Activated T-cell treated with anti-CD3 and anti-CD28 coated beads, Interleukin-2, amount 50 U/mL, for 72 hours (primary cell): ENCODE measurements at places on chromosomes 4 and X. TPM values are rescaled to one million over a fixed set of nuclear protein-coding genes. Genes with fewer than 3 reads are reported as not detected.

DNA sequence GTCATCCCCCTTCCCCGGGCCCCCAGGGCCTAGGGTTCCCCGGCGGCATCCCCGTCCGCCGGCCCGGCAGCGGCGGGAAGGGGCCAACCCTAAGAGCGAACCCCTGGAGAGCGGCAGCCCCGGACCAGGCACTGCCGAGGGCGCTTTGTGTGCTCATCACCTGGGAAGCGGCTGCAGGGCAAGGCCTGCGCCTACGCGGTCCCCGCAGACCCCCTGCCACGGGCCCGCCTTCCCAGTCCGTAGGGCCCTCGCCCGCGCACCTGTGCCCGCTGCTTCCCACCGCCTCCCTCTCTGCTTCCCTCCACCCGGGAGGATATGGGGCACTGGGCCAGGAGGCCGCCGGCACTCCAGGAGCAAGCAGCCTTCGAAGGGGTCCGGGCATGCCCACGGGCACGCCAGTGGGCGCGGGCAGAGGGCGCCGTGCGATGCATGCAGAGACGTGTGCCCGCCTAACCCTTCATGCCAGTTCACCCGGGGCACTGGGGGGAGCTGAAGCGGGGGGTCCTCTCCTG, 2.6 kb downstream of the FLNA start:
- peak overlapping the region; percentile 87 for H3K4me3 ChIP-seq
- H3K27me3 ChIP-seq = no peaks in the 10 kb centered on the region
- H3K36me3 ChIP-seq = peaks cover 4% of the 10 kb centered on the region
- no peak for DNase-seq
- H3K27ac ChIP-seq = no peak overlapping the region

The HMX1 gene
- not detected for total RNA-seq

The RGN gene
- not detected for total RNA-seq

The TSPAN7 gene
- total RNA-seq = 0.60 TPM

- H3K36me3 ChIP-seq = no peaks in the 10 kb centered on the region
- no peak for DNase-seq
- H3K27ac ChIP-seq = no peak overlapping the region
Measured at GRCh38 chrX:16702700-16703599, 9.5 kb downstream of the CTPS2 start.

- no peak for DNase-seq
- H3K27me3 ChIP-seq = no peaks in the 10 kb centered on the region
- H3K27ac ChIP-seq = no peak overlapping the region
- H3K36me3 ChIP-seq = no peaks in the 10 kb centered on the region
- H3K4me1 ChIP-seq = no peaks in the 10 kb centered on the region
Measured at GRCh38 chr4:21790438-21791029, 158.0 kb downstream of the KCNIP4 start.

DNA sequence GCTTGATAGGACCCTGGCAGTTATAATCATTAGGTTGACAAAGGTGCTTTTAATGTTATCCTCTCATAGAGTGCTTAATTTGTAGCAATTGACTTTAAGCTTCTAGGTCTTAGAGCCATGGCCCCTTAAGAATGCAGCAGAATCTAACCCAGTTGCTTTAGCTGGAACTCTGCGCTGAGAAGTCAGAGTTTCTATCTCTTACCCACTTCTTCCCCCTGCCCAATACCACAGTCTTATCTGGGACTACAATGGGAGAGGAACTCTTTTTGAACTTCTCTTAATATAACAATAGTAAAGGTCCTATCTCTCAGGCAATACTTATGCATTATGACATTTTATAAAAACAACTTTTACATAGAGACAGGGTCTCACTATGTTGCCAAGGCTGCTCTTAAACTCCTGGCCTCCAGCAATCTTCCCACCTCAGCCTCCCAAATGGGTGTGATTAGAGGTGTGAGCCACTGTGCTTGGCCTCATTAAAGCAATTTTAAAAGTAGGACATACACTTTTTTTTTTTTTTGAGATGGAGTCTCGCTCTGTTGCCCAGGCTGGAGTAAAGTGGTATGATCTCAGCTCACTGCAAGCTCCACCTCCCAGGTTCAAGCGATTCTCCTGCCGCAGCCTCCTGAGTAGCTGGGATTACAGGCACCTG, 1.8 kb downstream of the TLR10 start:
- H3K4me1 ChIP-seq = peaks cover 5% of the 10 kb centered on the region
- H3K36me3 ChIP-seq = no peaks in the 10 kb centered on the region
- no peak overlapping the region for H3K27ac ChIP-seq

- H3K4me1 ChIP-seq = peaks cover 10% of the 10 kb centered on the region
- H3K27ac ChIP-seq = no peak overlapping the region
- no peak overlapping the region for H3K4me3 ChIP-seq
- peaks cover 15% of the 10 kb centered on the region for H3K27me3 ChIP-seq
- H3K36me3 ChIP-seq = peaks cover 2% of the 10 kb centered on the region
- no peak for DNase-seq
Measured at GRCh38 chrX:23964191-23964590, 56.4 kb downstream of the CXorf58 start.

DNA sequence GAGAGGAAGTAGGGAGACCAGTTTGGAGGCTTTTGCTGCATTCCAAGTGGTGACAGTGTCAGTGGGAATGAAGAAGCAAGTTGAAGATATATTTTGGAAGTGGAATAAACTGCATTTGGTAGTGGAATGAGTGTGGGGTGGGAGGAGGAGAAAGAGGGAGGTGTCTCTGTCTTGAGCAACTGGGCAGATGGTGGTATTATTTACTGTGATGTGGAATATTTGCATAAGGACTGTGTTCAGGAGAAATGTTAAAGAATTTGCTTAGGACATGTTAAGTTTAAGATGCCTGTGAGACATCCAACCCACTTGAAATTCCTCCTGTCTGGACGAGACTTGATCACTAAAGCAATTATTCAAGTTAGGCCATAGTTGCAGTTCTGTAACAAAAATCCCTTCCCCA, 448.9 kb upstream of the AMOT start:
- no peaks in the 10 kb centered on the region for H3K36me3 ChIP-seq
- no peak overlapping the region for H3K4me3 ChIP-seq
- no peaks in the 10 kb centered on the region for H3K27me3 ChIP-seq

DNA sequence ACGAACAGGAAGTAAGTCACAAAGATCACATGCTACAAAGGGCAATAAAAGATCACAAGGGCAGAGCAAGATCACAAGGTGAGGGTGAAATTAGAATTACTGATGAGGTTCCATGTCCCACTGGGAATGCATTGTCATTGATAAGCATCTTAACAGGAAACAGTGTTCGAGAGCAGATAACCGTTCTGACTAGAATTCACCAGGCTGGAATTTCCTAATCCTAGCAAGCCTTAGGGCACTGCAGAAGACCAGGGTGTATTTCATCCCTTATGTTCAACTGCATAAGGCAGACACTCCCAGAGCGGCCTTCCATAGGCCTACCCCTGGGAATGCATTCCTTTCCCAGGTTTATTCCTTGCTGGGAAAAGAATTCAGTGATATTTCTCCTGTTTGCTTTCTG, 980.6 kb upstream of the LCORL start:
- no peak for DNase-seq
- H3K4me1 ChIP-seq = no peaks in the 10 kb centered on the region
- H3K27me3 ChIP-seq = no peaks in the 10 kb centered on the region
- no peaks in the 10 kb centered on the region for H3K36me3 ChIP-seq

The GLRA3 gene
- not detected for total RNA-seq

DNA sequence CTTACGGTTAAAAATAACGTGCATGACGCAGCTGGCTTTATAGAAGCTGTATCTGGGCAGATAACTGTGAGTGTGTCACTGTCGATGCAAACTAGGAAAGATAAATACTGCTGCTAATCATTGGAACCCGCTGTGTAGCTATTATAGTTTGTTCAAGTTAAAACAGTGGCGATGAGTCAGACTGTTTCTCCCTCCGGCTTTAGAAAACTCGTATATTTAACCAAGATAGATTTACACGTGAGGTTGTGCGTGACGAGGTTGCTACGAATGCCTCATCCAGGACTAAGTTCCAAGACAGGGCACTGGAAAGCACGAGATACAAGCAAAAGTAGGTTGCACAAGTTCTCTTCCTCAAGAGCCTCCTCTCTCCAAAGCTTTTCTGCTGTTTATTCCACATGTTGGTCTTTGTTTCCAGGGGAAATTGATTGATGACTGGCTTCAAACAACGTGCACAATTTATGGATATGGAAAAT, 270.7 kb downstream of the FBXW7 start:
- DNase-seq = no peak
- no peaks in the 10 kb centered on the region for H3K27me3 ChIP-seq
- H3K4me3 ChIP-seq = no peak overlapping the region
- H3K4me1 ChIP-seq = no peaks in the 10 kb centered on the region
- H3K27ac ChIP-seq = no peak overlapping the region
- no peaks in the 10 kb centered on the region for H3K36me3 ChIP-seq

DNA sequence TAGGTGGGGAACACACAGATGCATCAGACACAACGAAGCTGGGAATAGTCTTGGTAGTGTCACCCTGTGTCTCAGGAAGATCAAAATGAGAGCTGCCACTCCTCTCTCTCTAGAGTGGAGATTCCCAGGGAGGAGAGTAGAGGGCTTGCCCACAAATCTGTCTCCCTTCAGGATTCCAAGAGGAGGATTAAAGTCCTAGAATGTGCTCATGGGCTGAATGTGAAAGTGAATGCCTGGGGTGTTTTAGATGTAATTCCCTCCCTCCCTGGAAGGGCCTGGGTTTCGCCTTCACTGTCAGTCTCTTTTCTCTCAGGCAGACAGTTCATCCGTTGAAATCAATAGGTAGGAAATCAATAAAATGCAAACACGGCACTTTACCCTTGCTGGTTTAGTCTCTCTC, 282.6 kb upstream of the PPARGC1A start:
- H3K4me1 ChIP-seq = no peaks in the 10 kb centered on the region
- H3K27me3 ChIP-seq = no peaks in the 10 kb centered on the region
- H3K36me3 ChIP-seq = no peaks in the 10 kb centered on the region

The DMP1 gene
- total RNA-seq = not detected

DNA sequence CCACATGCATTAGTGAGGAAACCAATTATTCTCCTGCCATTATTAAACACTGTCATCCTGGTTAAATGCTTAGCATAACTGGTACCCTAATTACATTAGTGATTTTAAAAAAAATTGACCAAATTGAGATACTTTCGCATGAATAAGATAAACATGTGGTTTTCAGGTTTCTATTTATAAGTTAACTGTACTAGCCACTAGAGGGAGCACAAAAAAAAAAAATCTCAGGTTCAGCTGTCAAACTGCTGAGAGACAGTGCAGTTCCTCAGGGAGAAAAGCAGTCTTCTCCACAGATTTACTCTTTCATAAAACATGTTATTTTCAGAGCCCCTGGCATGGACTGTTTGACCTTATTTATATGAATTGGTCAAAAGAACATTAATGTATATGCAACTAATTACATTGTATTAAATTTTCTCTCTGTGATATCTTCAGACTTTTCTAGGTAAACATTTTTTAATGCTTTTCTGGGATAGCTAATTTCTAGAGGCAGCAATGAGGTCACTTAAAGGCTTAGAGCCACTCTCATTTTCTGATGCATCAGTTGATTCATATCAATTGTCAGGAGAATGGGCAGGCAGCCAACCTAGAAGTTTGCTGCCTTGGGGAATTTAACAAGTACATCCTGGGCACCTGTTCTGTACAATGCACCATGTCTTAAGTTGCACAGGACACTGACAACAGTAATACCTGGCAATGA, 167.5 kb downstream of the CDS1 start:
- no peaks in the 10 kb centered on the region for H3K27me3 ChIP-seq
- H3K4me3 ChIP-seq = no peak overlapping the region
- DNase-seq = no peak
- H3K36me3 ChIP-seq = no peaks in the 10 kb centered on the region
